ENCODE measurements at places on chromosomes 7 and 10.
A peak's percentile ranks its signal among the peaks of the same experiment; 100 is the strongest.

- DNase-seq = peak; percentile 45
Observed at GRCh38 chr7:12524794-12525386, 45.6 kb upstream of the SCIN start.

DNA sequence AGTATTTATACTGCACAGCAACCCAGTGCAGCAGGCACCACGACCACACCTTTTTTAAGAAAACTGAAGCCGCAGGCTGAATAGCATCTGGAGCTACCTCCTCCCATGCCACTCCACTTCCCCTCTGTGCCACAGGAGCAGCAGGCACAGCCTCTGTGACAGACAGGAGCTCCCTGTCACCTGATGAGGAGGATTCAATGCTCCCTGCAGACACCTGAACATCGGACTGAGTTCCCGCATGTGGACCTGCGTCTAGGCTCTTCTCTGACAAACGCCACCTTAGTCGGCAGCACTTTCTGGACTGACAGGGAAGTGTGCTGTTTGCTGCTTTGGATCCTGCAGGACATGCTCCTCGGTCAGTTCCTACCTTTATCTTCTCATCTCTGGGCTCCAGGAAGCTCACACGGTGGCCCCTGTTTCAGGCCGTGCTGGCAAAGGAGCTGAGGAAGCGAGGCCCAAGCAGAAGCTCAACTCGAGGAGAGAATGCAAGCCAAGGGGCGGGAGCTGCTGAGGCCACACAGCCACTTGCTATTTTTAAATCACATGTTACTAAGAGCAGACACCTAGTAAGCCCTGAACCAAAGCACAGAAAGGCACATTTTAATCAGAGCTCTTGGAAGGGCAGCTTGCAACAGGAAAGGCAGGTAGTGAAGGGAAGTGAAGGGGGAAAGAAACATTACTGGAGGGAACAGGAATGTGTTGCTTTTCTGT, 56.6 kb downstream of the VOPP1 start:
- no peak for DNase-seq

DNA sequence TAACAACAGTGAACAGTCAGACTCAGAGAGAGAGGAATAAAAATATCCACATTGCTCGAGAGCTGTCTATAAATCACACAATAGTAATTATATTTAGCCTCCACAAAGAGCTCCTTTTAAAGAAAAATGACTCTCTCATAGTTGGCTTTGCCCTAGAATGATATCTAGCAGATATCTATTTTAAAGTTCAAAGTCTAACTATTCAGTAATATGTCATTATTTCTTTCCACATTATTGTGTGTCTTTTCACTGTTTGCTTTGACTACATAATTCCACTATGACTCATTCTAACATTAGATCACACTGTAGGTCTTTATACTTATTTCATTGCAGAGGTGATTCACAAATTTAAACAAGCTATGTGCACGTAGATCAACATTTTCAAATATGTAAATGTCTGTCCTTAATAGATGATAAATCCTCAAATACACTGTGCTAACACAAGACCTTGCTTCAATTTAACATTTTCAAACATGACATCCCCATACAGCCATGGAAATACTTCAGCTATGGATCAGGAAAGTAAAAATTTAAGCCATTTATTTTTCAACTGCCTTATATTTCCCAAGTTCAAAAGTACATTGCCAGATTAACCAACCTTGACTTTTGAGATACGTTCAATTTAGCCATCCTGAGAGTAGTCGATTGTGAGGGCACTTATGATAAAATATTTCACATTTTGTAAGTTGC, 99.9 kb upstream of the AKR1E2 start:
- no peak for DNase-seq

- no peak for DNase-seq
Observed at GRCh38 chr7:141706239-141707064, 1.7 kb upstream of the WEE2 start.

GRCh38 chr7:2607122-2607922, 24.5 kb upstream of the TTYH3 start:
- no peak for DNase-seq

GRCh38 chr10:100653957-100654781, 91.2 kb upstream of the PAX2 start:
- peak; percentile 14 for DNase-seq

GRCh38 chr7:83798489-83798888, 149.6 kb upstream of the SEMA3E start:
- no peak for DNase-seq

- no peak for DNase-seq
Observed at GRCh38 chr7:96136600-96137239, 185.2 kb downstream of the SLC25A13 start.

- DNase-seq = no peak
Observed at GRCh38 chr10:47181052-47181849, 118.7 kb upstream of the GDF10 start.

DNA sequence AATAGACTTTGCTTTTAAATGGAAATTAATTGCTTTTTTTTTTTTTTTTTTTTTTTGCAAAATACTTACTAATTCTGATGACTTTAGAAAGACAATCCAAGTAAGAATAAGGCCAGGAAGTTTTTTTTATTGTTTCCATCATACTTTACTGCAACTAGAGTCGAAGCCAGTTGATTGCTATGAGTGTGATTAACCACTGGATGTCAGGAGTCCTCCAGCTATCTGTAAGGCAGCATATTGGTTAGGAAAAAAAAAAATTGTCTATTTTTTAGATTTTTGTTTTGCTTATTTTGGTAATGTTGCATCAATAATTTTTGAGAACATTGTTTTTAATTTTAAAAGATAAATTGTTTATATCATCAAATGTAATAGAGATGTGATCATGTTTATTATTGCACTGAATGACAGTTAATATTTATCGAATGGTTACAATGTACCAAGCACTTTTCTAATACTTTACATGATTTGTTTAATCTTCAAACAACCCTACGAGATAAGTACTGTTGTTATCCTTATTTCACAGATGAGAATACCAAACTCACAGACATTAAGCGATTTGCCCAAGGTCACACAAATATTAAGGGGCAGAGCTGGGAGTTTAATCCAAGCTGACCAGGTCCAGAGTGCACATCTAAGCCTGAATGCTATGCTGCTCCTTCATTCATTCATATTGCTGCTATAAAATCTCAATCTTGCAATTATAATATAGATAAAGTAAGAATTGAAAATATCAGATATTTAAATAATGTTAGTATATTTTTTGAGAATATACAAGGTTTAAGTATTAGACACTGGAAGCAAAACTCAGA, 19.9 kb upstream of the LMOD2 start:
- DNase-seq = no peak

DNA sequence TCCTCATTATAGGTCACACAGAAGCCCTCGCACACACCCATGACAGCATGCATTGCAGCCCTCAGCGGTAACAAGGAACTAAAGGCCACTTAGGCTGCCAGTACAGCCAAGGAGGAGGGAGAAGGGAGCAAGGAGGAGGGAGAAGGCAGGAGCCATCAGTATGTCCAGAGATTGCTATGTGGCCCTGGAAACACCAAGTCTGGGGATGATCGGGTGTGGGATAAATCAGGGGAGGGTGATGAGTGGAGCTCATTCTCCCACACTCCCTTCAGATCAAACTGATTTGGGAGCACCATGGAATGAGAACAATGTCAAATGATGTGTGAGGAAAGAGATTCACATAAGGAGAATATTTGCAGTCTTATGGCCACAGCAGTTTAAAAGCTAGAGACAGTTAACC, 350.9 kb downstream of the TNS3 start:
- no peak for DNase-seq

DNA sequence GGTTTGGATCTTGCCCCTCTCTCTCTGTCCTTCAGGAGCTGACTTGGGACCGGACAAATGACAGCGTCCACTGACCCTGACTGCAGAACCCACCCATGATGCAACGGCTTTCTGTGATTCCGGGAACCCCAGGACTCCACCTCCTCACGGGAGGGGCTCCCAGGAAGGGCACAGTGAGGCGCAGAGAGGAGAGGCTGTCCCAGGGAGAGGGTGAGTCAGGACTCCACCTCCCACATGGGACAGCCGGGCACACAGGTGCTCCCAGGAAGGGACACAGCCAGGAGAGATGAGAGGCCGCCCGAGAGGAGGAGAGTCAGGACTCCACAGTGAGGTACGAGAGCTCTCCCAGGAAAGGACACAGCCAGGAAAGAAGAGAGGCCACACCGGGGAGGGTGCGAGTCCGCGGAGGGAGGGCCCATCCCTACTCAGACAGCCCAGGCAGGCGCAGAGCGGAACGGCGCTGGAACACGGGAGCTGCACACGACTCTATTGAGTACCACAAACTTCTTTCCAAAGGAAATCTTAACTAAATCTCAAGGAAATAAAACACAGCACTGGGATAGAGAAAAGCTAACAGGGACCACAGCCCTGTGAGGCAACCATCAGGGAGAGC, 162.5 kb downstream of the MAD1L1 start:
- no peak for DNase-seq

GRCh38 chr10:3395458-3395861, 222.9 kb upstream of the PITRM1 start:
- no peak for DNase-seq

- no peak for DNase-seq
Observed at GRCh38 chr7:122511268-122511667, 187.6 kb downstream of the RNF133 start.
